ENCODE measurements at places on chromosomes 13 and 19.

DNA sequence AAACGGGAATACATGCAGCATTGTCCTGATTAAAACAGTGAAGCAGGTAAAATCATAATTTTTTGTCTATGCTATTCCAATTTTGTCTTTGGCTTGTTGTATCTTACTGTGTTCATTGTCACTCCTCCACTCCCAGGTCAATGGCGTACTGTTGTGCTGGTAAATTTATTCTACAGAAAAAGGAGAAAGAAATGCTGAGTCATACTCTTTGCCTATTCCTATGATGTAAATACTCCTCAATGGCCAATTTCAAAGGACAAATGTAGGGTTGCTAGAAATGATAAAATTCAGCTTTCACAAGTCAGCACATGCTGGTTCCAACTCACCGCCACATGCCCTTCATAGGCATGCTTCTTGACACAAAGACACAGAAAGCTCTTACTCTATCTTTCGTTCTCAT is 694.4 kb upstream of the PCDH20 start:
- DNase-seq = no peak

GRCh38 chr19:13629687-13630357 is 123.5 kb upstream of the CACNA1A start:
- DNase-seq = no peak

GRCh38 chr13:99747403-99747710 is 224.2 kb downstream of the ZIC5 start:
- DNase-seq = no peak

- DNase-seq = no peak
These were observed 147.8 kb downstream of the SLITRK6 start for GRCh38 chr13:85651440-85651839.

DNA sequence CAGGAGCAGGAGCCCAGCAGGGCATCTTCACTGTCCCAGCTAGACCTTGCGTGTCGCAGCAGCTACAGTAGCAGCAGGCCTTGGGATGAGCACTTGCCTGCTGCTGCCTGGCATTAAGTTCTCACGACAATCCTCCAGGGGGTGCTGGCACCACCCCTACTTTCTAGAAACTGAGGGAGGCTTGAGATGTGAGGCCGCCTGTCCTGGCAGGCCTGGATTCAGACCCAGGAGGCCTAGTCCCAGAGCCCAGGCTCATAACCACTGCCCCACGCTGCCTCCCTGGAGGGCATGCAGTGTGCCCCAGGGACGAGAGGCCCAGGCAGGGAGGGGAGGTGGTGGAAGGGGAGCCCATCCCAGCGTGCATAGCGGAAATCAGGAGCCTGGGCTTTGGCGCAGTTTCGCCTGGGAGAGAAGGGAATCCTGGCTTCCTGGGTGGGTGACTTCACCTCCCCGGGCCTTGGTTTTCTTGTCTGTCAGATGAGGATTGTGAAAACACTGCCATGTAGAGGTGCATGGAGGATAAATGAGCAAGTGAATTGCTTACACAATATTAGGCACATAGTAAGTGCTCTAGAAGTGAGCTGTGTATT is 26.1 kb downstream of the PPP5C start:
- no peak for DNase-seq

DNA sequence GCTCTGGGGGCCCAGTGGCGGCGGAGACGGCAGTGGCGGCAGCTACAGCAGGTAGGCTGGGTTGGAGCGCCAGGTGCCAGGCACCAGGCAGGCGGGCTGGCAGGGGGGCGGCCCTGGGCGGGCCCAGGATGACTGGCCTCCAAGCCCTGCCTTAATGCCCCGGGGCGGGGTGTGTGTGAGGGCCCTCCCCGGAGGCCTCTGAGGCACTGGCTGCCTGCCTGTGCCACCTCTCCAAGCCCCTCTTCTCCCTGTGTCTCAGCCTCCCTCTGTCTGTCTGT is at the start of gene KLK11:
KLK11 (minus strand) TSS at position 63 of the 278 bp plus-strand sequence. CDS start 985 bp downstream, outside the sequence.
- DNase-seq = no peak

DNA sequence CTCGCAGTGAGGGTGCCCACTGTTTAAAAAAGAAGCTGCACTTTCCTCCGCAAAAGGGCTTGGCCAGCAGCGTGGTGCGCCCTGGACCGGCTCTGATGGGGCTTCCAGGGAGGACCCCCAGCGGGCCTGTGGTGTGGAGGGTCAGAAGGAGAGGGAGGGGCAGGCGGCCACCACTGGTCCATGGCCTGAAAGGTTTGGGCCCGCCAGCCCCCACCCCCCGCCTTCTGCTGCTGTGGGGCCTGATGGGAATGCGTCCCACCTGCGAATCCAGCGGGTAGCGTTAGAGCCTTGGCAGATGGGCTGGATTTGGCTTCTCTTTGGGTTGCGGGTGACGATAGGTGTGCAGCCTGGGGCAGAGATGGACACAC is 34.7 kb downstream of the TMEM255B start:
- DNase-seq = no peak

GRCh38 chr13:48066310-48066989 is 28.5 kb downstream of the MED4 start:
- no peak for DNase-seq

- DNase-seq = no peak
These were observed 830.9 kb upstream of the PCDH20 start for GRCh38 chr13:62246581-62246980.

DNA sequence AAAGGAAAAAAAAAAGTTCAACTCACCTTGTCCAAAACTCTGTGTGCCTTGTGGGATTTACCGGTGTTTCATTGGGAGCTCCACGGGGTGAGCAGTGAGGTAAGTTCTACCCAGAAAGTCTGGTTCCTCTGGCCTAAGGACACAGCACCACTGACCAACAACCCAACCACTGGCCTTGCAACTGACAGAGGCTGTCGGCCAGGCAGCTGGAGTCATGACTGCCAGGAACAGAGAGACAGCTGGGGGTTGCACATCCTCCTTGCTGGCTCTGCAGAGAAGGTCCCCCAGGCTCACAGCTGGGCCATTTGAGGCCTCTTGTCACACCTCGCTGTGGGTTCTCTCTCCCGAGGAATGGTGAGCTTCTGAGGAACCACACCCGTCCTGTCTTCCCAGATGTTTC is 59.5 kb downstream of the ANKRD10 start:
- no peak for DNase-seq

- DNase-seq = no peak
These were observed 24.8 kb upstream of the NAXD start for GRCh38 chr13:110590577-110590976.

- peak; percentile 14 for DNase-seq
These were observed 2.8 kb downstream of the ZNF20 start for GRCh38 chr19:12137221-12137940.

- DNase-seq = no peak
These were observed 232.6 kb downstream of the UQCRFS1 start for GRCh38 chr19:28980236-28980868.

DNA sequence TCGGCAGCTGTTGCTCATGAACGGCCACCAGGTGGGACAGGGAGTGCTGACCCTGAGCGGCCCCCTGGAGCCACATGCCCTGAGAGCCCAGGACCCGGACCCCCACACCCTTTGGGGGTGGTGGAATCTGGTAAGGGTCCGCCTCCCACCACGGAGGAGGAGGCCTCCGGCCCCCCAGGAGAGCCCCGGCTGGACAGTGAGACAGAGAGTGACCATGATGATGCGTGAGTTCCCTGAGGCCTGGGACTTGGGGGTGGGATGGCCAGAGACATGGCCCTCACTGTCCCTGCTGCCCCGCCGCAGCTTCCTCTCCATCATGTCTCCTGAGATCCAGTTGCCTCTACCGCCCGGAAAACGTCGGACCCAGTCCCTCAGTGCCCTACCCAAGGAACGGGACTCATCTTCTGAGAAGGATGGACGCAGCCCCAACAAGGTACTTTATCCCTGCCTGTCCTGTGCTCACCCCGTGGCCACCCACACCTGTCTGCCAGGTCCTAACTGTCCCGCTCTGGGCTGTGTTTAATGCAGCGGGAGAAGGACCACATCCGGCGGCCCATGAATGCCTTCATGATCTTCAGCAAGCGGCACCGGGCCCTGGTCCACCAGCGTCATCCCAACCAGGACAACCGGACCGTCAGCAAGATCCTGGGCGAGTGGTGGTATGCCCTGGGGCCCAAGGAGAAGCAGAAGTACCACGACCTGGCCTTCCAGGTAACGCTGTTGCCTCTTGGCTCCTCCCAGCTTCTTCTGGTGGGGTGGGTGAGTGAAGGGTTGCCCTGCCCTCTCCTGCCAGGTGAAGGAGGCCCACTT is 14.7 kb upstream of the PRR19 start:
- no peak for DNase-seq

- DNase-seq = no peak
These were observed 10.3 kb downstream of the ACTN4 start for GRCh38 chr19:38657633-38658222.
